GM13977 (cell line): ENCODE measurements at places on chromosomes 4 and X.
A peak's percentile ranks its signal among the peaks of the same experiment; 100 is the strongest.

- no peak for DNase-seq
Observed at GRCh38 chr4:15740764-15741404, 37.2 kb upstream of the CD38 start.

DNA sequence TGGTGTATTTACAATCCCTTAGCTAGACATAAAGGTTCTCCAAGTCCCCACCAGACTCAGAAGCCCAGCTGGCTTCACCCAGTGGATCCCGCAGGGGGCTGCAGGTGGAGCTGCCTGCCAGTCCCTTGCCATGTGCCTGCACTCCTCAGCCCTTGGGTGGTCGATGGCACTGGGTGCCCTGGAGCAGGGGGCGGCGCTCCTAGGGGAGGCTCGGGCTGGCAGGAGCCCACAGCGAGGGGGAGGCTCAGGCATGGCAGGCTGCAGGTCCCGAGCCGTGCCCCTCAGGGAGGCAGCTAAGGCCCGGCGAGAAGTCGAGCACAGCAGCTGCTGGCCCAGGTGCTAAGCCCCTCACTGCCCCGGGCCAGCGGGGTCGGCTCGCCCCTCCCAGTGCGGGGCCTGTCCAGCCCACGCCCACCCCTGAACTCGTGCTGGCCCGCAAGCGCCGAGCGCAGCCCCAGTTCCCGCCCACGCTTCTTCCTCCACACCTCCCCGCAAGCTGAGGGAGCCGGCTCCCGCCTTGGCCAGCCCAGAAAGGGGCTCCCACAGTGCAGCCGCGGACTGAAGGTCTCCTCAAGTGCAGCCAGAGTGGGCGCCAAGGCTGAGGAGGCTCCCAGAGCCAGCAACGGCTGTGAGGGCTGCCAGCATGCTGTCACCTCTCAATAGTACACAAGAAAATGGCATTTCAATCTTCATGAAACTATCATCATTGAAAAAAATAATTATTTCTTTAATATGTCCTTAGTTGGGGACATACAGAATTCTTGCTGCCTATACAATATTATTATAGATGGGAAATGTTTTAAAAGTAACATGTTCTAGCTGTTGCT lies 189.1 kb downstream of the SLC7A11 start:
- DNase-seq = no peak

- DNase-seq = no peak
Observed at GRCh38 chr4:128831531-128832242, 22.2 kb downstream of the JADE1 start.

- DNase-seq = no peak
Observed at GRCh38 chr4:14234307-14234706, 606.8 kb upstream of the BOD1L1 start.

- DNase-seq = no peak
Observed at GRCh38 chr4:6123976-6124375, 76.4 kb downstream of the JAKMIP1 start.

DNA sequence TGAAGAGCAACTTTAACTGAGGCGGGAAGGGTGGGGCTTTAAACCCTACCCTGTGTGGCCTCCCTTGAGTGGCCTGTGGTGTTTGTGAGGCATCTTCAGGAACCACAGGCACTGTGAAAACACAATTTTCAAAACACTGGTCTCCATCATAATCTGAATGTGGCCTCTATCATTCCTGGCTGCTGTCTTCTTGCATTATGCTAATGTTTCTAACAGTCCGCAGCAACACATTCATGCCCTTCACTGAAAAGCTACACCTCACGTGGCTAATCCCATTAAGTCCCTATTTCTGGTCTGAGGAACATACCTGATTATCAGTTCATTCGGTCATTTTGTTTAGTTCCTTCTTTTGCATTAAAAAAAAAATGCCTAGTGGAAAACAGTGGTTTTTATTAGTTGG lies 94.6 kb downstream of the F11 start:
- no peak for DNase-seq

GRCh38 chr4:82721819-82722423 lies 76.7 kb downstream of the SCD5 start:
- DNase-seq = no peak

DNA sequence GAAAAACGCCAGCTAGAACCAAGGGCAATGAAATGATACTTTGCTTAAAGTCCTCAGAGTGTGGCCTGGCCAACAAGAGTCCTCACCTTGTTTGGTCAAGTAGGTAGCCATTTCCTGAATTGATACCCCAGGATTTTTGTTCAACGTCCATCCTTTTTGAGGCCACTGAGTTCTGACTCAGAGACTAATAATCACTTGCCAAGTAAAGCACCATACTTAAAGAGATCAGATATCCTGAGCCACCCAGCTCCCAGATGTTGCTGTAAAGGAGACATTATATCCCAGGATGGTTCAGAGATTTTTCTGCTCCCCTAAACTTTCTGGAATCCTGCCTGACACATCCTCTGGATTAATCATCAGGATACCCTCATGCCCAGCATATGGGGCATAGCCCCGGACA lies 190.9 kb downstream of the RAP1GDS1 start:
- DNase-seq = no peak

DNA sequence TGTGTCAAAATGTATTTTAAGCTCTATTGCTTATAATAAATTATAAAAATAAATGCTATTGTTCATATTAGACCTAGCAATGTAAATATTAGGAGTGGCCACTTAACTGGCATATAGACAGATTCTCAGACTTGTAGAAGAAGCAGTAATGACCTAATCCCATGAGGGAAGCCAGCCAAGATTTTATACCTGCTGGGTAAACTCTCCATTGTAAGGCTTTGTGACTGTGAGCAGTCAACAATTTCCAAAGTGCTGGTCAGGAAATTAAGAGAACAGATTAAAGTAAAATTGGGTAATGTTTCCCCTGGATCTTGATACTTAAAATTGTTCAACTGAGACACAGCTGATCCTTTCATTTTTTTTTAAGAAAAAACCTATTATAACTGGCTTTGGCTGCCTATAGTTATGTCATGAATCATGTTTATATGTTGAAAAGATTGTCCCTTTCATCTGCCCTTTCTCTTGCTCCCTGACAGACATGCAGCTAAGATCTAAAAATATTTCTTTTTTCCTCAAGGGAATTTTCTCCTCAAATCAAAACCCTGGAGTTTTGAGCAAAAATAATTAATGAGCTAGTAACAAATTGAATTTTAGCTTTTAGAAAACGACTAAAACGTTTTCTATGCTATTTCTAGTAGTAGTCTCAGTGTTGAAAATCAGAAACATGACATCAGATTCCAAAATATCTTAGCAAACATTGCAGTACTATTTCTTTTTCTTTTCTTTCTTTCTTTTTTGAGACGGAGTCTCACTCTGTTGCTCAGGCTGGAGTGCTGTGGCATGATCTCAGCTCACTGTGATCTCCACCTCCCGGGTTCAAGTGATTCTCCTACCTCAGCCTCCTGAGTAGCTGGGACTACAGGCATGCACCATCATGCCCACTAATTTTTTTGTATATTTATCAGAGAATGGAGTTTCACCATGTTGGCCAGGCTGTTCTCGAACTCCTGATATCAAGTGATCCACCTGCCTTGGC lies 77.9 kb downstream of the ADGRL3 start:
- no peak for DNase-seq

GRCh38 chrX:143636831-143637230 lies 930 bp upstream of the SLITRK4 start:
- DNase-seq = no peak

GRCh38 chrX:118760025-118760424 lies 32.6 kb downstream of the IL13RA1 start:
- DNase-seq = no peak

GRCh38 chr4:42497142-42497910 lies 100.0 kb downstream of the SHISA3 start:
- DNase-seq = no peak

GRCh38 chr4:2743518-2744445 lies 12.4 kb downstream of the TNIP2 start:
- no peak for DNase-seq

GRCh38 chr4:158836002-158836369 lies 67.2 kb downstream of the FNIP2 start:
- DNase-seq = no peak

GRCh38 chr4:140037353-140038030 lies 116.5 kb downstream of the MAML3 start:
- DNase-seq = no peak

- DNase-seq = no peak
Observed at GRCh38 chrX:51047950-51048349, 137.4 kb downstream of the BMP15 start.

GRCh38 chr4:80586716-80587115 lies 251.2 kb downstream of the CFAP299 start:
- DNase-seq = no peak

DNA sequence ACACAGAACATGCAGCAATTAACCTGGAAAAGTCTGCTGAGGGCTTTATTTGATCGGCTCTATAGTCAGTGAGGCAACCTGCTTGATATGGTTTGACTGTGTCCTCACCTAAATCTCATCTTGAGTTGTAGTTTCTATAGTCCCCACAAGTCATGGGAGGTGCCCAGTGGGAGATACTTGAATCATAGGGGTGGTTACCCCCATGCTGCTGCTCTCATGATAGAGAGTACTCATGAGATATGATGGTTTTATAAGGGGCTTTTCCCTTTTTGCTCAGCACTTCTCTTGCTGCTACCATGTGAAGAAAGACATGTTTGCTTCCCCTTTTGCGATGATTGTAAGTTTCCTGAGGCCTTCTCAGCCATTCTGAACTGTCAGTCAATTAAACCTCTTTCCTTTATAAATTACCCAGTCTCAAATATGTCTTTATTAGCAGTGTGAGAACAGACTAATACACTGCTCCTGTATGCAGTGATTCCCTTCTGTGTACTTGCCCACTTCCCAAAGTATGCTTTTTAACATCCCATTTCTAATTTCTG lies 78.2 kb downstream of the NPFFR2 start:
- no peak for DNase-seq

DNA sequence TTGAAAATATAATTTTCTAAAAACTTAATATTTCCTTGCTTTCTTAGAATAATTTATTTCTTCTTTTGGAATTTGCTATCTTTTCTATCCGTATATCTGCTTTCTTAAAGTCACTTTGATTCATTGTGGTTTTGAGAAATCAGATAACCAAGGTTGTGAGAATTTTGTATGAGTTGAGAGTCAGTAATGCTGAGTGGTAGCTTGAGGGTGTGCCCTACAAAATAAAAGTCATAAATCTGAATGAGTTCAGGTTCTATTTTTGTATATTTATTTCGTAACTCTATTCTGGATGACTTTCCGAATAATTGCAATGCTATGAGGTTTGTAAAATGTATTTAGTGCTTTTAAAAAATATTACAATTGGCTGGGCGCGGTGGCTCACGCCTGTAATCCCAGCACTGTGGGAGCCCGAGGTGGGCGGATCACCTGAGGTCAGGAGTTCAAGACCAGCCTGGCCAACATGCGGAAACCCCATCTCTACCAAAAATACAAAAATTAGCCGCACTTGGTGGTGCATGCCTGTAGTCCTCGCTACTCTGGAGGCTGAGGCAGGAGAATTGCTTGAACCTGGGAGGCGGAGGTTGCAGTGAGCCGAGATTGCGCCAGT lies 8.9 kb downstream of the COPS4 start:
- no peak for DNase-seq

DNA sequence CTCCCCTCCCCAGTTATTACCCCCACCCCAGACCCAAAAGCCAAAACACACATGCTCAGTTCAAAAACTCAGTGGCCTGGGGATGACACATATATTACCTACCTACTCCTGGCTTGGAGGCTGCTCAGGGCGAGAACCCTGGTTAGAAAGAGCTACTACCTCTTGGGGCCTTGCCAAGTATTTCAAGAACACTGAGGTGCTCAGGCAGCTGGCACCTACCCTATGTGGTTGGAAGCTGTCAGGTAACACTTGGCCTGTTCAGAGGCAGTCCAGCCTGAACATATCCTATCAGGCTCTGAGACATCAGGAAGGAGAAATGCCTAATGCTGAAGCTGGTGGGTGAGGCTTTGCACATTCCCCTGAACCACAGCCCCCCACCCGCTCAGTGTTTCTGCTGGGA lies 4.9 kb downstream of the BCAP31 start:
- DNase-seq = no peak

DNA sequence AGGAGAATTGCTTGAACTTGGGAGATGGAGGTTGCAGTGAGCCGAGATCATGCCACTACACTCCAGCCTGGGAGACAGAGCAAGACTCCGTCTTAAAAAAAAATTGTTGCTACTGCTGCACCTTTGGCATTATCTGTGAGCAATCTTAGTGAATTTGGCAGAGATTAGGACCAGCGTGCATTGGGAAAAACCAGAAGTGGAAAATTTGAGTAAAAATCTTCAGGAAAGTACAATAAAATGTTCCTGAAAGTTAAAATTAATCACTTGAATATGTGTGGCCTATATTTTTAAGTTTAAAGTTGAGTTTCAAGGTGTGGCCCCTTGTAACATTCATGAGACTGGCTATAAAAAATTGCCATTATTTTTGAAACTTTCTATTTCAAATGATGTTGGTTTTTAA lies 85.1 kb downstream of the SPRY1 start:
- DNase-seq = no peak

DNA sequence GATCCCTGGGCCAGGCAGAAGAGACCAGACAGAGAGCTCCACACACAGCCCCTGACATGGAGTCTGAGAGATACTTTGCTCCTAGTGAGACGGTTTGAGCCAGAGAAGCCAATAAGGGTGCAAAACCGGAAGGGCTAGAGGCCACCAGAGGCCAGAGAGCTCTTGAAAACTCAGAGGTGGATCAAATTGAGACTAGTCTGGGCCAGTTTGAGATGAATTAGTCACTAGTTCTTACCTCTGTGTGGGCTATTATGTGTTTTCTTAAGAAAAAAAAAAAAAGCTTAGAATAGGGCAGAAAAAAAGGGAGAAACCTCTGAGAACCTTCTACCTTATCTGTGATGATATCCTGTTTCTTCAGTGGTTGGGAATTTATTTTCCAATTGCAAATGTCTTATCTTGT lies 110.4 kb upstream of the EDNRA start:
- no peak for DNase-seq

GRCh38 chrX:57227691-57228090 lies 58.8 kb upstream of the FAAH2 start:
- DNase-seq = no peak

- DNase-seq = peak; percentile 44
Observed at GRCh38 chr4:40227284-40227683, 30.5 kb downstream of the RHOH start.

- DNase-seq = no peak
Observed at GRCh38 chrX:111467896-111468295, 43.5 kb upstream of the SERTM2 start.

GRCh38 chrX:115373308-115373707 lies 83.8 kb downstream of the LUZP4 start:
- no peak for DNase-seq

DNA sequence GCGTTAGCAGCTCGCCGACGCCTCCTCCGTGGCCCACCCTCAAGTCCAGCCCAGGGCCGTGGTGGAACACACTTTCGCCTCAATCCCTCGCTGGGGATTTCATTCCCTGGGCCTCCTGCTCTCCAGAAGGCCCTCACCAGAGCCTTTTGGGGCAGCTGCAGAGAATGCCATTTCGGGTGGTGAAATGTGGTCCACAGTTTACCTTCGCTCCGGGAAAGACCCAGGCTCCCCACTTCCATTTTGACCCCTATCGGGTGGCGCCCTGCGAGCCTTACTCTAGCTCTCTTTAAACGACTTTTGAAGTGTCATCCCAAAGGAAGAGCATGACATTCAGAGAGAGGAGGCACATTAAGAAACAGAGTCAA lies 496 bp downstream of the SH2D1A start:
- no peak for DNase-seq

GRCh38 chr4:158211222-158211621 lies 936 bp downstream of the TMEM144 start:
- no peak for DNase-seq
